ENCODE measurements at places on chromosomes 3 and 15.

DNA sequence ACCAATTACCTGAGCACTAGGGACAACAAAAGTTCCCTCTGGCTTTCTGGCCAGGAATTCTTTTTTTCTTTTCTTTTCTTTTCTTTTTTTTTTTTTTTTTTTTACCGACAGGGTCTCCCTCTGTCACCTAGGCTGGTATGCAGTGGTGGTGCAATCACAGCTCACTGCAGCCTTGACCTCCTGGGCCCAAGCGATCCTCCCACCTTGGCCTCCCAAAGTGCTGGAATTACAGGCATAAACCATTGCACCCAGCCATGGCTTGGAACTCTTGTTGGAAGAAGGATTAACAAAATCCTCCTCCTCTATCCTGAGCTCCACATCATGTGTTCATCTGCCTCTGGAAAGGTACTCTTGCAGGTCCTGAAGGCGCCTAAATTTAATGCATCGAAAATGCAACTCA lies 2.9 kb upstream of the LTF start:
- no peak for DNase-seq

DNA sequence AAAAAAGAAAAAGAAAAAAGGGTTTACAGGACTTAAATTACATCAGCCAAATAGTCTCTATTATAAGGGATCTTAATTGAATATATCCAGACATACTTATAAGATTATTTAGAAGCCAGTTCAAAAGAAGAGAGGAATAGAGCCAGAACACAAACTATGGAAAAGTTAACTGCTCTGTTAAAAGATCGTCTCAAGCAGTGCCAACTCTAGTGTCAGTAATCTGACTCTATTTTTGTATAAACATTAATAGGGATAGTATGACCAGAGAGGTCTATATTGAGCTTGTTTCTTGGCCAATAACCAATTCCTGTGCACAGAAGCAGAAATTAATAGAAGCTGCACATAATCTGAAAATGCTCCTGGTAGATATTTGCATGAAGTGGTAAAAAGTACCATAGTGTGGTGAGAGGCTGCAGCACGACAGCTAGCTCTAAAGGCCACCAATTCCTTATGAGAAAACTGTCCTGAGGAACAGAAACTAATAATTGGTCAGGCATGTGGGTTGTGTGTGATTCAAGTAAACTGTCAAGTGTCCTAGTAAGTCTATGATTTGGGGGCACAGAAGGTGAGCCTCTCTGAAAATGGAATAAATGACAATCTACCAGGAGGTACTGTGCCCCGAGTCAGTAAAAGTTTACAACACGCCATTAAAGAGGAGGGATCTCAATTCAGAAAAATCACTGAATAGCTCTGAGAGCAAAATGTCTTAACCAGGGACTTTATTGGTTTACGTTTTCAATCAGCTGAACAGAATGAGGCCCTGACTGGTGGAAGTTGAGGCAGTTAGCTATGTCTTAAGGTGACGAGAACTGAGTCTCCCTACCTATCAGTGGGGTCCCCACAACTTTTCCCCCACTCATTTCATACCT lies 51.5 kb upstream of the NANOGP8 start:
- DNase-seq, result no peak

- DNase-seq, result no peak
Measured at GRCh38 chr15:99954361-99955180, 221.3 kb upstream of the LYSMD4 start.

DNA sequence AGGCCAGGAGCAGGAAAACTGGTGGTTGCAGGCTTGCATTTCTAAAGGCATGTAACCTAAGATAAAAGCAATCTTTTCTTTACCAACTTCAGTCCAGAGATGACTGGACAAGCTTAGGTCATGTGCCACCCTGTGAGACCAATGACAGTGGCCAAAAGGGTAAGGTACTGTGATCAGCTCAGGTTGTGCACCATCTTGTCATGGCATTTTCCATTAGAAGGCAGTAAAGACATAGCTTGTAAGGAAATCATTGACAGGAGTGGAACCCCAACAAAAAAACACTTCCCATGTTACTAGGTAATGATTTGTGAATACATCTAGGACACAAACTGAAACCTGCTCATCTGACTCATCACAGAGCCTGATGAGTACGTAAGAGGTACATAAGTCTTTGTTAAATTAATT lies 35.2 kb downstream of the SSR3 start:
- peak; percentile 59 for DNase-seq

DNA sequence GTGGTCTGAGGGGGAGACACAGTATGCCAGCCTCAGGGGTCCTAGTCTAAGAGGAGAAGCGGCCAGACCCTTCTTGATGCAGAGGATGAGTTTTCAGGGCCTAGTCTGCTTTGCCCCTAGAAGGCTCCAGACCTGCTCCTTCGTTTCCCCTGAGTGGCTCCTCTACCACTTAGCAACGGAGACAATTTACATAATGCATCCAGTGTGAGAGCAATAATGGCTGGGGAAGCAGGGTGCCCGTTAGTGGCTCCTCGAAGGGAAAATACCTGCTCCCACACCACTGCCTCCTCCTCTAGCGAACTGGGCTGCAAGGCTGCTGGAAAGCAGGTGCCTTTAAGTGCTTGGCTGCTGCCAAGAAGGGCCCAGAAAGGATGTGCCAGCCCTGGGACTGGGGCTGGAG lies 38.9 kb downstream of the CACNA2D2 start:
- no peak for DNase-seq

GRCh38 chr3:140614001-140614400 lies 63.9 kb upstream of the TRIM42 start:
- DNase-seq, result no peak

DNA sequence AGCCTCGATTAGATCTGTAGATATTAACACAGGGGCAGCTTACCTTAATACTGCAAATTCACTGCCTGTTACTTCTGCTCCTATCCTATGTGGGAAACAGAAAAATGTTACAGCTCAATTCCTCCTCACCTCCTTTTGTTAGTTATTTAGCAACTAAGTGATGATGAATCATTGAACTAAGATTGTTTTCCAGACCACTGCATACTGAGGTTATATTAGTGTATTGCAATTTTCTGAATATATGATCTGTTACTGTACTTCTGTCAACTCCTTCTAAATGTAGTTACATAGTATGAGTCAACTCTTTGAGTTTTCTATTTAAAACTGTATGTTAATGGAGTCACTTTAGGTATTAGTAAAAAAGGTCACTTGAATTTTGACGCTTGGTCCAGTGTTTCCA lies 331.5 kb upstream of the SLCO3A1 start:
- no peak for DNase-seq

- no peak for DNase-seq
Measured at GRCh38 chr3:152719264-152719663, 115.7 kb upstream of the P2RY1 start.

DNA sequence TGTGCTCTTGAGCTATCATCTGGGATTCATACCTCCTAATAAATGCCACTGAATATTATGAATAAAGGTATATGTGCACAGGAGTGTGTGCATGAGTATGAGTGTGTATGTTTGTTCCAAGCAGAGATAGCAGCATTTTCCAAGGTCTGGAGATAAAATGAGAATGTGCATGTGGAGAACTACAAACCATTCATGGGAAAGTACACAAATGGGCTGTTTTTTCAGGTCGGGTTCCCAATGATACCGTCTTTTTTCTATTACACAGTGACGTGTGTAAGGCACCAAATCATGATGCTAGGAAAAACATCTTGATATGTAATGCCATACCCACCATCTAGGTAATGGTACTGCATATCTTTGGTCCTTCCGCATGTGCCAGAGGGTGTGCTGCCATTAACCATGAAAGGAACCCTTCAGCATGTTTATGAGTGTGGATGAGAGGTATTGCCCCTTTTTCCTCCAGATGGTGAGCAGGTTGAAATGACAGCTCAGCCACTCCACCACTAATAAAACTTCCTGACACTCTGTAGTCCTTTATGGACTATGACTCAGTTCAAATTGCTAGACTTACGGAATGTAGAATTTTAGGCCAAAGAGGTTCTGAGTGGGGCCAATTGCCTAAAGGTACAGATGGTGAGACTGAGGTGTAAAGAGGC lies 36.4 kb upstream of the COPB2 start:
- no peak for DNase-seq

GRCh38 chr3:118912188-118912587 lies 122.5 kb downstream of the IGSF11 start:
- no peak for DNase-seq

- no peak for DNase-seq
Measured at GRCh38 chr3:16372362-16373292, 107.6 kb downstream of the OXNAD1 start.

DNA sequence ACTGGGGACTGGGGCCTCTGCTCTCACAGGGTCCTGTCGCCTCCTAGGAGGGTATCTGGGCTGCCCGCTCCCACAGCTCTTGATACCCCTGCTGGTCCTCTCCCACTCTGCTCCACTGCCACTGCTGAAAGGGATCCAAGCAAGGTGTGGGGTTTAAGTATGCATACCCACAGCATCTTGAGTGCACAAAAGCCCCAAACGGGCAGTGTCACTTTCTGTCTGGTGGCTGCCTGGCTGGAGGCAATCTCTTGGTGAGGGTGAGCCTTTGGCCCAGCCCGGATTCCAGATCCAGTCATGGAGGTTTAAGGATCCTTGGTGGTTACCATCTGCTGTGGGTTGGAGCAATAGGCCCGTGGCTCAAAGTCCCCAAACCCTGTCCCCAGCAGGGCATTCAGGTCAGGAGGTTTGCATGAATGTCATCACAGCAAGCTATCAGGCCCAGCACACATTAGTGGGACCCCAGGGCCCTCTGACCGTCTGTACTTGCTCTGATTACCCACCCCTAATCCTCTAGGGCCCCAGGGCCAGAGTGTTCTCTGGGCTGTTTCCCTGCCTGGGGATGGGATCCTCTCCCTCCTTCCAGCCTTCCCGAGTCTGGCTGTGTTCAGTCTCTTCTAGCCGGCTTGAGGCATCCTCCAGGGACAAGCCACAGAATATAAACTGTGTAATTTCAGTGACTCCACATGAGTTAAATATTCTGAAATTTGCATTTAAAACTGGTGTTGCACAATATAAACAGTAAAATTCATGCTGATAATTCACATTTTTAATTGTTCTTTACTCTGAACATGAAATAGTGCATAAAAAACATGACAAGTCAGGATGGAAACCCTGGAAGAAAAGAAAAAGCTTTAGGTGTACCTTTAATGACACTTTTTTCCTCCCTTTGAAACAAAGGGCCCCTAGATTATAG lies 4.9 kb upstream of the TJP1 start:
- DNase-seq, result no peak

- DNase-seq, result no peak
Measured at GRCh38 chr15:47496343-47497185, 220.7 kb upstream of the SEMA6D start.

- DNase-seq, result no peak
Measured at GRCh38 chr15:47331829-47332393, 385.4 kb upstream of the SEMA6D start.

- peak; percentile 81 for DNase-seq
Measured at GRCh38 chr15:88623061-88623460, 1.9 kb downstream of the AEN start.

GRCh38 chr15:90241343-90242192 lies 7.6 kb downstream of the GDPGP1 start:
- no peak for DNase-seq

DNA sequence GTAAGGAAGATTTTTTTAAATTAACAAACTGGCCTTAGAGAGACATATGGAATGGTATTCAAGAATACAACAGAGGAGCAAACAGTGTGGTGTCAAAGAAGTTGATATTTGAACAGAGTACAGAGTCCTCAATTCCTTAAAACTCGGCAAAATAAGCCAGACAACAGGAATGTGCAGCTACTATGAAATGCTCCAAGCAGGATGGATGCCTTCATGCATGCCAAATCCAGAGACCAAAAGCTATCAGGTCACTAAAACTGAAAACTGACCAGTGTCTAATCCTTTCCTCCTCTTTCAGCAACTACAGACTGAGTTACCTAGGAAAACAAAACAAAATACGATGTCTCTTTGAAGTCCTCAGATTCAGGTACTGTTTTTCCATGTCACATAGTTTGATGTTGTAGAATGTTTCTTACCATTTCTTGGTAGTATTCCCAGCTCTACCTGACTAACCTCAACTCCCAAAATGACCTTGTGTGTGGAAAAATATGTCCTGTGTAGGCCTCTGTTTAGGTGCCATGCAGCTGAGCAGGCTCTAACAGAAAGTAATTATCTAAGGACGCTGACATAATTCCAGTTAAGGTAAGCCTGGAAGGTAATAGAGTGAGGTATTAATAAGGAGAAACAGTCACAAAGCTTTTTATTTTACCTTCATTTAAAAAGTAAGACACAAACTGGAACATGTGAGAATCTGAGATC lies 46.9 kb downstream of the TBL1XR1 start:
- no peak for DNase-seq

GRCh38 chr15:70264014-70264582 lies 166.4 kb upstream of the TLE3 start:
- DNase-seq, result no peak

DNA sequence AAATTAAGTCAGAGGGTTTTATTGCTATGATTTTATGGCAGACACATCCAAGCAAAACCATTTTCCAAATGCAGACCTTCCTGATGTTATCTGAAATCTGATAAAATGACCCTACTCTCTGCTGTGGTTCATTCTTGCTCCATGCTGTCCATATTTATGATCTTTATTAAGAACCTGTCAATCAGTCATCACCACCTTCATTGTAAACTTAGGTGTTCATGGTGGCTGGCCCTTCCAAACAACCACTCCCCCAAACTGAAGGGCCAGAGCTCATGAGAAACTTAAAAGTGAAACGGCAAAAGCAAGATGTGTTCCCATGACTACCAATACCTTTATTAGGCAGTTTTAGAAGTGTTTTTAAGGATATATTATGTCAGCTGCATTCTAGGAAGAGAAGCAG lies 53.6 kb downstream of the UBP1 start:
- no peak for DNase-seq

GRCh38 chr3:71694358-71694999 lies 30.7 kb downstream of the EIF4E3 start:
- no peak for DNase-seq

- no peak for DNase-seq
Measured at GRCh38 chr3:184419171-184419570, 39.3 kb downstream of the CHRD start.

DNA sequence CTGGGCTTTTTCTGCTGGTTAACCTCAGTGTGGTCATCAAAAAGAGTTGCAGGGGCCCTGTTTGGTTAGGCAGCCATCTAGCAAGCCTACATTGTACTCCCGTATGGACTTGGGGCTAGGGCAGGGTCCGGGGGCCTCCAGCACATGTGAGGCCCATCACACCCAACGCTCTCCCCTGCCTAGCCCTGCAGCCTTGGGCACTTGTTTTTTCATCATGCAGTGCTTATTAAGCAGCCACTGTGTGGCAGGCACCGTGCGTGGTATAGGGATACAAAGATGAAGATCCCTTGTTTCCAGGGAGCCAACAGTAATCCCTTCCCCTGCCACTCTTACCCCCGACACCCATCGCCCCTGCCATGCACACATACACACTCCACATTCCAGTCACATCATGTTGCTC lies 14.2 kb downstream of the MRAS start:
- no peak for DNase-seq

- DNase-seq, result no peak
Measured at GRCh38 chr15:57969355-57969754, 96.2 kb downstream of the ALDH1A2 start.

GRCh38 chr3:194731506-194732073 lies 45.9 kb downstream of the FAM43A start:
- DNase-seq, result no peak
